ENCODE measurements at places on chromosomes 5 and 9. TPM values are rescaled to one million over a fixed set of nuclear protein-coding genes. Genes with fewer than 3 reads are reported as not detected.
A peak's percentile ranks its signal among the peaks of the same experiment; 100 is the strongest.

Gene OR1Q1
- total RNA-seq = not detected

Gene IRX2
- 1.7 TPM for total RNA-seq

GRCh38 chr5:12883395-12883794, 979.1 kb upstream of the CTNND2 start:
- no peak for DNase-seq

DNA sequence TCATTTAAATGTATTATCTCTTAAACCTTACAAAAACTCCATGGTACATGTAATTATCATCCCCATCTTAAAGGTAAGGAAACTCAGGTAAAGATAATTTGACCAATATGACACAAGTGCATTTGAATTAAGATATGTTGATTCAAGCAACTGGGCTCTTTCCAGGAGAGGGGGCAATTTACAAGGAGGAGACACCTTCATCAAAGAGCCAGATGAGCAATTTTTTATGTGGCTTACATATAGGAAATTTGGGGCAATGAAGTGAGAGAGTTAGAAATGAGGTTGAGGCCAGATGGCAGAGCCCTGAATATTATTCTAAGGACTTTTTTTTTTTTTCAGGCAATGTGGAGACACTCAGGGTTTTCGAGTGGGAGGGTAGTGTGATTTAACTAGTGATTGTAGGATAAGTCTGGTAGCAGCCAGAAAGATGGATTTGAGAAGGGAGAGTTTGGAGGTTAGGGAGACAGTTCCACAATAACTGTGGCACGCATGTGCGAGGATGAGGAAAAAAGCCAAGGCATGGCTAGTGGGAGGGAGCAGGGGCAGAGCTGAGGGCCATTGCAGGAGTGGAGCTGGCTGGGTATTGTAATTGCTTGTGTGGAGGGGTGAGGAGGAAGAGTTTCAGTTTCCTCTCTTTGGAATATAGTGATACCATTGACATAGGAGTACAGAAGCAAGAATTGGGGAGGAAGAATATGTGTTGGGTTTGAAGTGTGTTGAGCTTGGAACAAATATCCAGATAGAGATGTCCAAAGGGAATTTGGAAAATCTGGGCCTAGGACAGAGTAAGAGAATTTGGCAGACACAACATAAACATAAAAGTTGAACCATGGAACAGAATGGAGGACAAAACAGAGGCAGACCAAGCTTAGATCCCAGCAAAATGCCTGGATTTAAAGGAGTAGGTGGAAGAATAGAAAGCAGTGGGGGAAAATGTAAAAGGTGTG, 72.0 kb downstream of the ACTBL2 start:
- peak; percentile 8 for DNase-seq

Gene SEMA6A
- total RNA-seq = 21.1 TPM

DNA sequence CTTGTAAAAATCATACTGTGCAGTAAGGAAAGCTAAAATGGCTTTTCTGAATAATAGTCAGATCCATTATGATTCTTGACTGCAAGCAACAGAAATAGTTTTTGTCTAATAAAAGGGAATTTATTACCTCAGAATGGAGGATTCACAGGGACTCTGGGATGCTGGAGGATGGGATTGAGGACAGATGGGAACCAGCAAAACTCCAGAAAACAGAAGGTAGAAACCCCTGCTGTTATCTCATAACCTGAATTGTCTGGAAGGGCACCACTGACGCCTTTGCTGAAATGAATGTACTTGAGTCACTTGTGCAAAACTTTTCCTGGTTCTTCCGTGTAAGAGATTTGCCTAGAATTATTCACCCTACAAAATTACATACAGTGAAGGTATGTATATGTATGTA, 58.6 kb upstream of the DMAC1 start:
- DNase-seq = no peak

- DNase-seq = no peak
Measured at GRCh38 chr5:175252234-175252805, 191.7 kb downstream of the DRD1 start.

DNA sequence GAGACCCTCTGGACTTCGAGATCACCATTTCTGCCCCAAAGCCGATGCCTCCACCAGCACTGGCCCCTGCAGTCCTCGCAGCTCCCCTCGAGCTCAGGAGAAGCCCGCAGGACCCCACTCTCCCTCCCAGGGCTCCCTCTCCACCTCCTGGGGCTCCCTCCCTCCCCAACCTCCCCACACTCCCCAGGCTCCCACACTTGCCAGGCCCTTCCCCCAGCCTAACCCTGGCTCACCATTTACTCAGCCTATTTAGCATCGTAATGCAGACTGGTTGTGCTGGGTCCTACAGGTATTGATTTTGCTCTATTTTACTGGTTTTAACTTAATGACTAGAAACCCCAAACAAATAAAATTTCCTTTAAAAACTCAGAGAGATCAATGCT, 23.7 kb upstream of the TMEM250 start:
- no peak for DNase-seq
